ENCODE measurements at places on chromosomes 3 and 15.

DNA sequence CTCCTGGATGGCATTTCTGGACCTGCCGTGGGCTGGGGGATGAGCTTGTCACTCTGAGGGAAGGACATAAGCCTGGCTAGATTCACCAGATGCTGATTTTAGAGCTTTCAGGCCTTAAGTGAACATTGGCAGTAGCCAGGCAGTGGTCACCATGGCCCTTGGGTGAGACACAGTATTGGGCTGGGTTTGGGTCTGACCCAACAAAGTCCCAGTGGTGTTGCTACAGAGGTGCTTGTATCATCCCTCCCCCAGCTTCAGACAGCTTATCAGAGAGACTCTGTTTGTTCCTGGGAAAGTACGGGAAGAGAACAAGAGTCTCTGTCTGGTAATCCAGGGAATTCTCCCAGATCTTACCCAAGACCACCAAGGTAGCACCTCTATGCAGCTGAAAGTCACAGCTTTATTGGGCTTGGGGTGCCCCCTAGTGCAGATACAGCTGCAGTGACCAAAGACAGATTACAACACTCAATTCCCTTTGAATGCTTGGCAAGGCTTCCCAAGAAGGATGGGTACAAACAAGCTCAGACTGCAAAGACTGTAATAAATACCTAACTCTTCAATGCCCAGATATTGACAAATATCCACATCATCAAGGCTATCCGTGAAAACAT lies 9.8 kb upstream of the RUVBL1 start:
- DNase-seq, result peak; percentile 52

DNA sequence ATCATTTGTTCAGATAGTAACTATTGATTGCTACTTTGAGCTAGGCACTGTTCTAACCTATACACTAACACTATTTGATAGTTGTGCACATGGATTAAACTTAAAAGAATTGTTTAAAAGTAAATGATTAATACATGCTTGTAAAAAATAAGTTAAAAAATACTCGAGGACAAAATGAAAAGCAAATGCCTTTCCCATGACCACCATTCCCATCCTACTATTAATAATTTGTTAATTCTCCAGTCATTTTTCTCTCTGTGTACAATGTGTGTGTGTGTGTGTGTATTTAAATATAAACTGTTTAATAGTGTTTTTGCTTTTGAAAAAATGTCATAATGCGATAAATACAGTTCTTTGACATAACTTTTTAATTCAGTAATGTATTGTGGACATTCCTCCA lies 78.7 kb upstream of the KCNMB2 start:
- DNase-seq, result no peak

GRCh38 chr15:57619746-57620145 lies 28.0 kb downstream of the MYZAP start:
- DNase-seq, result no peak

DNA sequence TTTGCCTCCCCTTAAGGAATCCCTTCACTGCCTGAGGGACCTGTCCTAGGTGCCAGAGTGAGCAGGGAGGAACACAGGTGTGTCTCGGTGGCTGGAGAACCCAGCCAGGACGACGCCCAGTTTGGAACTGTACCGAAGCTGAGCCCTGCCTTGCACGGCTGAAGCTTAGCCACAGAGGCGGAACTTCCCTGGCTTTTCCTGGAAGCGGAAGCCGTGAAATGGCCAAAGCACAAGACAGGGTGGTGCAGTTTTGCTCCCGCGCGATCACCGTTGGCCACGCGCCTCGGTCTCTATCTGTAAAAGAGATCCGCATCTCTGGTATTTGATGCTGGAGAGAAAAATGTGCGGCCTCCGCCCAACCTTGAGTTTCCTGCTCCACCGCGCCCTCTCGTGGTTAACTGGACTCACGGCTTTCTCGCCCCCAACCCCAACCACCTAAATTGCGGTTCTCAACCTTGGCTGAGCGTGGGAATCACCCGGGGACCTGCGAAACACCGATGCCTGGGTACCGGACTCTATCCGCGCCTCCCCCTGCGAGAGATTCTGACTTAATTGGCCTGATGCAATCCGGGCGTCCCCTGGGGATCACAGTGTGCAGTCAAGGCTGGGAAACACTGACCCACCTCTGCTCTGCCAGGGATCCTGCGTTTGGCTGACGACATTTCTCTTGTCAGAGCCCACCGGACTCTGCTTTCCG lies 70.7 kb upstream of the ABHD2 start:
- peak; percentile 89 for DNase-seq

GRCh38 chr3:26652164-26652563 lies 29.6 kb downstream of the LRRC3B start:
- no peak for DNase-seq

DNA sequence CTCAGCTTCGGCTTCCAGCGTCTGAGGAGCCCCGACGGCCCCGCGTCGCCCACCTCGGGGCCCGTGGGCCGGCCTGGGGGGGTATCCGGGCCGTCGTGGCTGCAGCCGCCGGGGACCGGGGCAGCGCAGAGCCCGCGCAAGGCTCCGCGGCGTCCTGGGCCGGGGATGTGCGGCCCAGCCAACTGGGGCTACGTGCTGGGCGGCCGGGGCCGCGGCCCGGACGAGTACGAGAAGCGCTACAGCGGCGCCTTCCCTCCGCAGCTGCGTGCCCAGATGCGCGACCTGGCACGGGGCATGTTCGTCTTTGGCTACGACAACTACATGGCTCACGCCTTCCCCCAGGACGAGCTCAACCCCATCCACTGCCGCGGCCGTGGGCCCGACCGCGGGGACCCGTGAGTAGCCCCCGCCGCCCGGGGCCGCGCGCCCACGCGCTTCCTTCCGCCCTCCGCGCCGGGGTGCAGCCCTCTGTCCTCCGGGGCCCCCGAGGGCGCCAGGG lies 462 bp downstream of the EDEM1 start:
- DNase-seq, result peak; percentile 48

DNA sequence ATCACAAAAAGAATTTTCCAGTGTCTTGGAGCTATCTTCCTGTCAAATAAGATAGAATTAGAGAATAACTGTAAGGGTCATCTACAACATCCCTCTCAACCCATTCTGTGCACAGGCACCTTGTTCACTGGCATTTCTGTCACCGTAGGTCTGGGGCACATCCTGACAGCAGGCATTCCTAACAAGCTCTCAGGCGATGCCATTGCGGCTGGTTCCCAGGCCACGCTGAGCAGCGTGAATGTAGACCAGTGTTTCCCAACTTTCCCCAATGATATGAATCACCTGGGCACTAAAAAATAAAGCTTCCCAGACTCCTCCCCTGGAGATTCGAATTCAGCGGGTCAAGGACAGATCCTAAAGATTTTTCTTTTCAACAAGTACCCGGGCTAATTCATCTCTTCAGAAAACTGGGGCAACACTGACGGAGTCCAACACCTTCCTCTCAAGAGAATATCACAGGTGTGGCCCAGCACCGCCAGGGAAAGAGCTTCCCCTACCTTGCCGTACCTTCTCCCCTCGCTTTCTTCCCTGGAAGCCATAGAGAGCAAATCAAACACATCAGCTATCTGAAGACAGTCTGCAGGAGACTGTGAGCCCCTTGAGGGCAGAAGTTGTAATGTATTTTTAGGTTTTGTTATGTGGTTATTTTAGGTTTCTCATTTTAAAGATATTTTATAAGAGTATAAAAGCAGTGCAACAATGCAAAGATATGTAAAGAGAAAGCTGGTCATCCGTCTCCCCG lies 143.4 kb downstream of the LIPC start:
- DNase-seq, result no peak

- DNase-seq, result no peak
These were observed 33.3 kb downstream of the TFDP2 start for GRCh38 chr3:142115867-142116668.

GRCh38 chr3:182814419-182815062 lies 21.2 kb downstream of the ATP11B start:
- no peak for DNase-seq

DNA sequence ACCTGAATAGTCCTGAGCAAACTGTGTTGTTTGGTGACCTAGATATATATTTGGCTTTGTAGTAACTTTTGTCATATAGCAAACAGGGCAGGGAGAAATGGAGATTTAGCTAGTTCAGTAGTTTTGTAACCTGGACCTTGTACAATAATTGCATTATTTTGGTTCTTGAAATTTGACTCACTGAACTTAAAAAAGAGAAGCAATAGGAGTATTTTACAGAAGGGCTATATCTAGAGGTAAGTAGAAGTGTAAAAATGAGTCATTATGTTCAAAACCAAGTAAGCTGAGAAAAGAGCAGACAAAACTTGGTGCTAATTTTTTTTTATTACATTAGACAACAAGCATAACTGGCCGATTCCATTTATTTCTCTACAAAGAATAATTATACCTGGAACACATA lies 505.4 kb downstream of the ZIC1 start:
- no peak for DNase-seq

DNA sequence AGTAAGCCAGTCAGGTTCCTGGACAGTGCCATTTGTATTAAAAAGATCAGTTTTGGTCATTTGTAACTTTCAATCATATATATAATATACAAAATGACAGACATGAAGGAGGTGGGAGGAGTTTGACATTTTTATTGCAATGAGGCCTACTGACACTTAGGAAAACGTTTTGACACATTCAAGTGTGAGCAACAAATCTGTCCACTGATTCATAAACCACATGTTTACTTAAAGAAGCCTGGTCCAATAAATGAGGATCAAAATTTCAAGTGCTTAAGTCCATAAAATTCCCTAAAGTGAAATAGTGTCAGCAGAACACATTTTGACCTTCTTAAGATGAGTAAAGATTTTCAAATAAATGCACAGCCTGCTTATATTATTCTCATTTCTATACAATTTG lies 137.3 kb downstream of the MECOM start:
- DNase-seq, result no peak

- DNase-seq, result no peak
These were observed 242.6 kb upstream of the TPRG1 start for GRCh38 chr3:188929137-188929536.

DNA sequence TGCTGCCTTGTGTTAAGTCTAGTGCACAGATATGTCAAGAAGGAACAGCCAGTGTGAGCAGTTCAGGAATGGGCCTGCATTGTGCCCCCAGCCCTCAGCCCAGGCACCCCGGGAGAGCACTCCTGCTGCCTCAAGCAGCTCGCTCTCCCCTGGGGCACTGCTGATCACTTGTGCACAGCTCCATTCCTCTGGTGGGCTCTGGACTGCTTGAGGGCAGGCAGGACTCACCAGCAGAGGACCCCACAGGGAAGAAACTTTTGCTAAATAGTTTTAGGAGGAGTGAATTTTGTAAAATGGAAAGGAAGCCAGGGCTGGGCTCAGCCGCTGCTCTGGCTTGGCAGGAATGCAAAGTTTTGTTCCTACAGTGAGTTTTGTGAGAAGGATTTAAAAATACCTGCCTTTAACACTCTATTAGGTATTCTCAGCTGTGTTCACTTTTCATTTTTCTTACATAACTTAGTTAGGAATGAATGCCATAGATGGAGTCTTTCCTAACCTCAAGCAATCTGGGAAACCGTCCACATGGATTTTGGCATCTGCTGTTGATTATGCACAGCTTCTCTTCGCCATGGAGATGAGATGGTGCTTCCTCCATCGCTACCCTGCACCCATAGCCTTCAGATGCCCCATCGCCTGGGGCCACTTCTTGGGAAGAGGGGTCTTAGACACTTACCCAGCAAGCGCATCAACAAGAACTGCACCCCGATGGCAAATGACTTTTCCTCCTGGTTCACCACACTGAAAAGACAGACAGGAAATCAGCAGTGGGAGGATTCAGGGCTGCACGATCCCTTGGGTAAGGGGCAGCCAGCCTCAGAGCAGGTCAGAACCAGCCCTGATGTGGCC lies 42.3 kb upstream of the RAB6B start:
- DNase-seq, result no peak

GRCh38 chr3:53630547-53630946 lies 136.1 kb downstream of the CACNA1D start:
- DNase-seq, result no peak

DNA sequence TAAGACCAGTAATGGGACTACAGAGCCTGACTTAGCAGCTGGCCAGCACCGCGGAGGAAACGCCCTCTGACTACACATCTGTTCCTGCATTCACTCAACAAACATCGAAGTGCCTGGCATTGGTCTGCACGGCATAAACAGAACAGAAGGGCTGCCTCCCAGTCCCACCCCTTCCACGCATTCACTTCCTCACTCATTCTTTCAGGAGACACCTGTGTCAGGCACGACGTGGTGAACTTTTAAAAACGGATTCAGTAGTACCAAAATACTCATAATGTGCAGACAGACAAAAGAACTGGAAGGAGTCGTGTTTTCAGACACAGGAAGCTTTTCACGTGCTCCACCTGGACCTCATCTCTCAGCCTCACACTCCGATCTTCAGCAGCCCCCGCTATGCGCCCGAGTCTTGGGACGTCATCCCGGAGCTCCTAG lies 123.3 kb downstream of the XXYLT1 start:
- DNase-seq, result peak; percentile 8

GRCh38 chr15:40762919-40763800 lies 708 bp upstream of the GCHFR start:
- peak; percentile 36 for DNase-seq

DNA sequence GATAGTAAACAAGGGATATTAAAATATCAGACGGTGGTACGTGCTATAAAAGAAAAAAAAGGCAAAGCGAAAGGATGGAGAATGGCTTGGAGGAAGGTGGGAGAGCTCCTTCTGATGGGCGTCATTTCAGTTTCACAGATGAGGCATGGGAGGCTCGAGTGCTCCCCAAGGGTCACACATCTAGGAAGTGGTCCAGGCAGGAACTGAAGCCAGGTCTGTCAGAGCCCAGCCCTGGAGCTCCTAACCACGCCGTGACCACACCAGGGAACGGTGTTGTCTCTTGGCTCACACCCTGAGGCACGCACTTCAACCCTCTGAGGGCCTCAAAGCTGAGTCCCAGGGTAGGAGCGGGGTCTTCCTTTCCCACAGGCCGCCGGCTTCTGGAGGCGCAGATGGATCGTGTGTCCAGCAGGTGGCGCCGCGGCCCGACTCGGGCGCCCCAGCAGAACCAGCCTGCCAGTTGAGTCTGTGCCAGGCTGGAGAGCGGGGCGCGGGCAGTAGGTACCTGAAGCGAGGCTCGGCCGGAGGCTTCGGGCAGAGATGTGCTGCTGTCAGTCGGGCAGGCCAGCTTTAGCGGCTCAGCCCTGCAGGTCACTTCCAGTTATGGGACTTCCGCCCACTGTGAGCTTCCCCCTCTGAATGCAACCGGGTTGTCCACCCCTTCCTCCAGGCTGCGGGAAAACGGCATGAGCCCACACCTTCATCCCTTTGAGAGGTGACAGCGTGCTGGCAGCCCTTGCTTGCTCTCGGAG lies 68.1 kb downstream of the SLC6A1 start:
- peak; percentile 24 for DNase-seq

- DNase-seq, result no peak
These were observed 44.8 kb downstream of the ANP32A start for GRCh38 chr15:68775671-68776476.

- no peak for DNase-seq
These were observed 20.9 kb upstream of the MUC20 start for GRCh38 chr3:195699860-195700259.

Data from activated CD4-positive, alpha-beta T cell treated with anti-CD3 and anti-CD28 coated beads, Interleukin-2, amount 50 U/mL, for 1 hour (primary cell).